ENCODE measurements at places on chromosomes 16 and 17. TPM values are rescaled to one million over a fixed set of nuclear protein-coding genes. Genes with fewer than 3 reads are reported as not detected.

The NTN1 gene
- 0.08 TPM for total RNA-seq

The CRLF3 gene
- 60.5 TPM for total RNA-seq

The SSH2 gene
- total RNA-seq, result 77.7 TPM

The KIF2B gene
- not detected for total RNA-seq

The SOX15 gene
- total RNA-seq, result not detected

The SLFN13 gene
- total RNA-seq, result 17.3 TPM

The TMEM114 gene
- not detected for total RNA-seq

The SOX9 gene
- total RNA-seq, result not detected

The FBXW10 gene
- not detected for total RNA-seq

The PIGL gene
- 36.7 TPM for total RNA-seq

The GCGR gene
- total RNA-seq, result not detected

The TNP2 gene
- not detected for total RNA-seq

The G6PC1 gene
- total RNA-seq, result not detected

The LAT gene
- 175 TPM for total RNA-seq

The ITGAL gene
- 218 TPM for total RNA-seq

The TBC1D3E gene
- not detected for total RNA-seq

The LPO gene
- total RNA-seq, result not detected

The IRF8 gene
- total RNA-seq, result 23.0 TPM

The PFAS gene
- total RNA-seq, result 23.8 TPM

The PFN1 gene
- 321 TPM for total RNA-seq

The ASB16 gene
- not detected for total RNA-seq

The BEAN1 gene
- not detected for total RNA-seq

The IRX5 gene
- not detected for total RNA-seq

The HBZ gene
- total RNA-seq, result not detected

The PALB2 gene
- 5.3 TPM for total RNA-seq

The EPOP gene
- total RNA-seq, result 0.89 TPM

The MT1F gene
- 7.4 TPM for total RNA-seq

The SENP3 gene
- total RNA-seq, result 31.9 TPM
